Progenitor cell of endocrine pancreas (in vitro differentiated cells): ENCODE measurements at places on chromosomes 2 and 18. TPM values are rescaled to one million over a fixed set of nuclear protein-coding genes. Genes with fewer than 3 reads are reported as not detected.

Gene CFAP53
- total RNA-seq = 1.5 and 1.7 TPM in 2 replicates

- peak overlapping the region; percentile 98 for H3K27ac ChIP-seq
- DNase-seq = peak; percentile 47
- H3K36me3 ChIP-seq = no peaks in the 10 kb centered on the region
- peak overlapping the region; percentile 86 for H3K4me3 ChIP-seq
- H3K27me3 ChIP-seq = peaks cover 17% of the 10 kb centered on the region
Measured at GRCh38 chr2:74834792-74835755, 1.1 kb downstream of the HK2 start.

DNA sequence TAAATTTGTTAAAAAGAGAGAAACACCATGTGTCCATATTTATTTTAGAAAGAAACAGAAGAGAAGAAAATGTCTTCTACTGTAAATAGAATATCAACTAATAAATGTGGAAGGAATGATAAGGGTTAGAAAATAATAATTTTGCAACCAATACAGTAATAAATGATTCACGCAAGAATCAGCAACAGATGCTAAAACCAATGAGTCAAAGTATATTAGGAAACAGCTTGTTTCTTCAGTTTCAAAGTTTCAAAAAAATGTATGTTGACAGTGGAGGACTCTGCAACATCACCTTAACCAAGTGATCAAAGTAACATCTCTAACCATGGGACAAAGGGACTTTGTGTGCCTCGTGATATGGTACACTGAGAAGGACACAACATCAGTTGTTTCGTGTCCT lies 147.0 kb downstream of the TWIST2 start:
- H3K27ac ChIP-seq = no peak overlapping the region
- H3K4me1 ChIP-seq = no peaks in the 10 kb centered on the region
- H3K27me3 ChIP-seq = peaks cover 4% of the 10 kb centered on the region
- no peak overlapping the region for H3K4me3 ChIP-seq
- no peak for DNase-seq

- no peaks in the 10 kb centered on the region for H3K27me3 ChIP-seq
- H3K27ac ChIP-seq = no peak overlapping the region
- H3K4me1 ChIP-seq = no peaks in the 10 kb centered on the region
- no peak for DNase-seq
Measured at GRCh38 chr2:98324181-98324580, 22.1 kb upstream of the CNGA3 start.

DNA sequence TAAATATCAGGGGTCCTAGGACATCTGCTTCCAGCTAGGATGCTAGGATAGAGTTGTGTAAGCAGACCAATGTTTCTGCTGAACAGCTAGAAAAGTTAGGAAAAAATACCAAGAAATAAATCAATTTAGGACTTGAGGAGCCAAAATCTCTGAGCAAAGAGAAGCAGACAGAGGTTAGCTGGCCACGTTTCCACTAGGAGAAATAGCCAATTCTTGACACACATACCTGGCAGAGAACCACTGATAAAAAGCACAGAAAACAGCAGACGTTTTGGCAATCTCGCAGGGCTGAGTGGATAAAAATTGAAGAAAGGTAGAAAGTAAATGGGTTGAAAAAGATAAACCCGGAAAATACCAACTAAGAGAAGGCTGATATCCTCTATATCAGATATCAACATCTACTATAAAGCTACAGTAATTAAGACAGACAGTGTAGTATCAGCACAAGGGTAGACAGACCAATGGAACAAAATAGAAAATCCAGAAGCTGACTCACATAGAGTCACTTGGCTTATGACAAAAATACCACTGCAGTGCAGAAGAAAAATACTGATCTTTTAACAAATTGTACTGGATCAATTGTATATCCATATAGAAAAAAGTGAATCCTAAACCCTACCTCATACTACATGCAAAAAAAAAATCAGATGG lies 306.1 kb upstream of the KLHL29 start:
- H3K4me3 ChIP-seq = no peak overlapping the region
- no peaks in the 10 kb centered on the region for H3K36me3 ChIP-seq
- no peak overlapping the region for H3K27ac ChIP-seq
- no peak for DNase-seq
- peaks cover 32% of the 10 kb centered on the region for H3K27me3 ChIP-seq

- no peaks in the 10 kb centered on the region for H3K4me1 ChIP-seq
- H3K36me3 ChIP-seq = no peaks in the 10 kb centered on the region
- DNase-seq = no peak
- no peak overlapping the region for H3K27ac ChIP-seq
Measured at GRCh38 chr18:67232406-67232805, 284.1 kb downstream of the DSEL start.

DNA sequence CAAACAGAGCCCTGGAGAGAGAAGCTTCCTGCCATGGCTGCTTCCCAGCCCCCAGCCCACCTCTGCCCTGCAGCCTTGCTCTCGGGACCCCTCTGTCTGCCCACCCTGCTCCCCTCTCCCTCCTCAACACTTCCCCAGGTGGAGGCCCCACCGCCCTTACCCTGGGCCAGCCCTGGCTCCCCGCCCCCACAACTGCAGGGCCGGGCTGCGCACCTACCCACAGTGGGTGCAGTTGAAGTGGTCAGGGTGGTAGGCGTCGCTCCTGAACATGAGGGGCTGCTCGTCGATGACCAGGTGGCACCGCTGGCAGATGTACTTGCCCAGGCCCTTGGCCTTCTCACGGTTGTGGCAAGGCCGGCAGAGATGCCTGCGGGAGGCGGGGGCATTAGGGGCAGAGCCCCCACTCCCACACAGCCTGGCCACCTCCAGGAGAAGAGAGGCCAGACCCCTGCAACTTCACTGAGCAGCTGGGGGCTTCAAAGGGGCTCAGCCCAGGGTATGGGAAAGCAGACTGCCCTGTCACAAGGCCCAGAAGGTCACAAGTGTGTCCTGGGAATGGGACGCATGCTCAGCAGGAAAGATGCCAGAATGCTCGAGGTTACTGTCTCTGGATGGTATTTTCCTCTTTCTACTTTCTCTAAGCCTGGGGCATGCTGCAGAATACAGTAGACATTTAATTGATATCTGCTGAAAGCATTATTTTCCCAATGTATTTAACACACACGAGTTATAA lies 3.1 kb upstream of the GPR17 start:
- peaks cover 3% of the 10 kb centered on the region for H3K4me1 ChIP-seq
- H3K27ac ChIP-seq = no peak overlapping the region
- H3K36me3 ChIP-seq = no peaks in the 10 kb centered on the region
- no peak overlapping the region for H3K4me3 ChIP-seq
- no peak for DNase-seq
- H3K27me3 ChIP-seq = peaks cover 8% of the 10 kb centered on the region

DNA sequence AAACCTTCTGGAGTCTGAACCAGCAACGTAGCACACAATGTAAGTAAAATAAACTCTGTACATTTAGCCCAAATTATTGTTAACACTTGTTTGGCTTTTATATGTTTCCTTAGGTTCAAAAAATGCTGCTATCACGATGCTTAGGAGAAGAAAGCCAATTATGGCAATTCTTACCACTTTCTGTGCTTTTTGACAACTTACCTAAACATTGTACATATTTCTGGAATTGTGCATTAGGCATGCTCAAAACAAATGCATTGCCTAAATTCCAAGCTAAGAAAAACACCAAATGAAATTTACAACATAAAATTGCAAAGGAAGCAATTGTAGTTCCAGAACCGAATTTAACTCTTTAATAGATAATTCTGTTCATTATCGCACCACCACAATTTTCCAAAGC lies 585.6 kb upstream of the DSEL start:
- no peaks in the 10 kb centered on the region for H3K36me3 ChIP-seq
- H3K4me3 ChIP-seq = no peak overlapping the region
- H3K27ac ChIP-seq = no peak overlapping the region
- H3K27me3 ChIP-seq = no peaks in the 10 kb centered on the region
- peaks cover 5% of the 10 kb centered on the region for H3K4me1 ChIP-seq

Gene MEIS1
- 296 and 306 TPM in 2 replicates for total RNA-seq

Gene KIAA2012
- not detected in 2 replicates for total RNA-seq

- DNase-seq = no peak
- no peaks in the 10 kb centered on the region for H3K36me3 ChIP-seq
- H3K4me3 ChIP-seq = no peak overlapping the region
- H3K27ac ChIP-seq = no peak overlapping the region
- no peaks in the 10 kb centered on the region for H3K27me3 ChIP-seq
Measured at GRCh38 chr2:213122725-213123124, 28.7 kb downstream of the IKZF2 start.

DNA sequence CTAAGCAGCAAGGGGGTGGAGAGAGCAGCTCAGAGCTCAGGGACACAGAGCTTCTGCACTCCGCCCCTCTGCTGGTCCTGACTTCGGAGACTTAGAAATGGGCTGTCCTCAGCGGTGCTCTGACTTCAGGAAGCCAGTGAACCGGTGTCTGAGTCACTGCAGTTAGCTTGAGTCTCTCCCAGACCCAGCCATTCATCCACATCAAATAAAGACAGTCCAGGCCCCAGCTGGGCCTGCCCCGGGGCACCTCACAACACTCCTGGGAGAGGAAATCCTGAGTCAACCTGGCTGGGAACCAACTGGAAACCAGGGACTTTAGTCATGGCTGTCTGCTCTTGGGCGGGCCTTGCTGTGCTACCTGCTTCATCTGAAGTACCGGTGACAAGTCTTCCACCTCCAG lies 5.4 kb upstream of the ITGB6 start:
- DNase-seq = no peak
- H3K27me3 ChIP-seq = no peaks in the 10 kb centered on the region
- H3K27ac ChIP-seq = no peak overlapping the region
- H3K36me3 ChIP-seq = no peaks in the 10 kb centered on the region
- peaks cover 24% of the 10 kb centered on the region for H3K4me1 ChIP-seq

GRCh38 chr2:69559442-69560146 lies 83.9 kb downstream of the AAK1 start:
- H3K27ac ChIP-seq = no peak overlapping the region
- H3K36me3 ChIP-seq = no peaks in the 10 kb centered on the region
- peaks cover 2% of the 10 kb centered on the region for H3K4me1 ChIP-seq
- H3K27me3 ChIP-seq = no peaks in the 10 kb centered on the region
- H3K4me3 ChIP-seq = no peak overlapping the region

DNA sequence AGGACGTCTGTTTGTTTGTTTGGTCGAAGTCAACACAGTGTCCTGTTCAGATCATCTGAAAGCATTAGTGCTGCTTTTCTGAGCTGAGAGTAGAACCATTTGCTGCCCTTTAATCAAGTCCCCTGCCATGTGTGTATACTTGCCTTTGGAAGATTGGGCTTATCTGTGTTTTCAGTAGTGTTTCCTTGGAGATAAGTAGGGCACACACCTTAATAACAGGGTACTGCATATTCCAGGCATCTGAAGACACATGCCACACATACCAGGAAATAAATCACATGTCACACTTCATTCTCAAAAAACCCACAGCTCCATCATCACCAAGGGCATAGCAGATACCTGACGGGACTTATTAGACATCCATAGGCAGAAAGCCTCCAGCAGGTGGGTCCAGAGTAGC lies 157.4 kb downstream of the SOX11 start:
- no peak for DNase-seq
- H3K27me3 ChIP-seq = peaks cover 18% of the 10 kb centered on the region
- no peak overlapping the region for H3K4me3 ChIP-seq
- no peaks in the 10 kb centered on the region for H3K36me3 ChIP-seq

Gene PKDCC
- 334 and 335 TPM in 2 replicates for total RNA-seq

Gene POTEF
- total RNA-seq = 34.0 and 37.8 TPM in 2 replicates

Gene MAB21L4
- 9.7 and 12.5 TPM in 2 replicates for total RNA-seq

- H3K27ac ChIP-seq = no peak overlapping the region
- H3K4me3 ChIP-seq = no peak overlapping the region
- peaks cover 21% of the 10 kb centered on the region for H3K36me3 ChIP-seq
Measured at GRCh38 chr18:9536354-9537152, 61.2 kb downstream of the RALBP1 start.

DNA sequence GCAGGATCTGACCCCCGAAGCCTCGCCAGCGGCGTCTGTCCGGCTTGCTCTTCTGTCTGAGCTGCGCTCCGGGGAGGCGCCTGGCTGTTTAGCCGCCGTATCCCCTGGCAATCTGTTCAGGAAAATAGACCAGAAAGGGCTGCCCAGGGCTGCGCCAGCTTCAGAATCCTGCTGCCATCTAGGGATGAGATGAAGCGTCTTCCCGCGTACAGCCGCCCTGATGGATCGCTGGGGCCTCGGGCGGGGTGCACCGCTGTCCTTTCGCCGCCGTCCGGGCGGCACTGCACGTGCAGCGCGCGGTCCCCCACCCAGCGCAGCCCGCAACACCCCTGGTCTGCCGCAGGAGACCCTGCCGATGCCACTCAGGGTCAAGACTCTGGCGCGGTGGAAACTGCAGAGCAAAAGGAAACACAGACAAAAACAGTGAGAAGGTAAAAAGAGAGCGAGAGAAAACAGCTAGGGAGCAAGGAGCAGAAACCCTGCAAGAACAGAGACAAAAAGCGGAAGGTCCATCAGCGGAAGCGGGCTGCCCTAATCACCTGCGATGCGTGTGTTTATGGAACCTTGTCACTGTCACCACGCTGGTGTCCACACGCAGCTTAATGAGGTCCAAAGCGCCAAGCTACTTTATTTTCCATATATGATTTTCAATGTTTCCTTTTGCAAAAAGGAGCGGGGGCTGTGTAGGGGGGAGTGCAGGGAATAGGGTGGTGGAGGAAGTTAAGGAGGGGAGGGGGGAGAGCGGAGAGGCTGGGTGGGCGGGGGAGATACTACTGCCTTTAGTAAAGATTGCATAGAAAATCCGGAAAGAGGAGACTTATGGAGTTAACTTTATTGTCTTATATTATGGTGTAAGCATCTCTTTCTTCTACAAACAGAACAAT lies 2113.3 kb upstream of the PIK3C3 start:
- peak; percentile 20 for DNase-seq
- no peak overlapping the region for H3K27ac ChIP-seq
- peak overlapping the region; percentile 90 for H3K4me3 ChIP-seq

Gene ARHGAP25
- total RNA-seq = 1.3 and 1.8 TPM in 2 replicates

Gene GATA6
- total RNA-seq = 112 and 114 TPM in 2 replicates

GRCh38 chr18:80210312-80211083 lies 36.8 kb downstream of the PARD6G start:
- H3K4me1 ChIP-seq = peaks cover 21% of the 10 kb centered on the region
- H3K4me3 ChIP-seq = no peak overlapping the region
- H3K27me3 ChIP-seq = no peaks in the 10 kb centered on the region
- peaks cover 4% of the 10 kb centered on the region for H3K36me3 ChIP-seq
- H3K27ac ChIP-seq = peak overlapping the region; percentile 46

Gene GRHL1
- total RNA-seq = 13.4 and 14.4 TPM in 2 replicates
